Ammon's horn (tissue), 1 donor: ENCODE measurements at places on chromosomes 12 and 14.

DNA sequence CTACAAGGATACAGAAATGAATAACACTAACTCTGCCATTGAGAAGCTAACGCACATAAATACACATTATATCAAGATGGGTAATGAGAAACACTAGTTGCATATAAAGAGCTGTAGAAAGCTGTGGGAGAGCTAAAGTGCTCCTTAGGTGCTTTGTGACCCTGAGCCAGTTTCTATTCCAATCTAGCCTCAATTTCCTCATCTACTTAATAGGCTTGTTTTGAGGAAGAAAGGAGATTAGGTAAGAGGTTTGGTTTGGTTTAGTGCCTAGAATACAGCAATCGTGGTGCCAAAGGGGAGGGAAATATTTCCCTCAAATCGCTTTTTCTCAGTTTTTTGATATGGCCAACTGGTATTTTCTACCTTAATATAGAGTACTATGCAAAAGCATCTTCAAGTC, 994 bp downstream of the SRP54 start:
- no peak for DNase-seq

- peak; percentile 52 for DNase-seq
Measured at GRCh38 chr12:130818635-130819576, 20.1 kb downstream of the STX2 start.

GRCh38 chr12:124681779-124682391, 114.5 kb upstream of the NCOR2 start:
- no peak for DNase-seq

DNA sequence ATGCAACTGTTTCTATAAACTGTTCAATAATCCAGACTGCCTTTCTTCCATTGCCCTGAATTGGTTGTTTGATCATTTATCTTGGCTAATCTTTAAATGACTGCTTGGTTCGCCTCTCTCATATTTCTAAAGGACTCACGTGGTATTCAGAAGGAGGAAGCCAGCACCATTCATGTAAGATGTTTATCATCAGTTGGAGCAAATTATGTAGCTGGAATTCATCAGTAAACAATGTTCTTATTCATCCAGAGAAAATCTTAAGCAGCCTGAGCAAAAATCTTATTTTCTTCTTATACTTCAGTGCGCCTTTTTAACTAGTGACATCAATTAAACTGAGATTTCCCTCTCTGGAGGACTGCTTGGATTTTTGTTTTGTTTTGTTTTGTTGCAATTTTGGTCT, 538.7 kb upstream of the TMEM132C start:
- DNase-seq: no peak

GRCh38 chr12:83197483-83197914, 510.8 kb downstream of the TMTC2 start:
- no peak for DNase-seq

DNA sequence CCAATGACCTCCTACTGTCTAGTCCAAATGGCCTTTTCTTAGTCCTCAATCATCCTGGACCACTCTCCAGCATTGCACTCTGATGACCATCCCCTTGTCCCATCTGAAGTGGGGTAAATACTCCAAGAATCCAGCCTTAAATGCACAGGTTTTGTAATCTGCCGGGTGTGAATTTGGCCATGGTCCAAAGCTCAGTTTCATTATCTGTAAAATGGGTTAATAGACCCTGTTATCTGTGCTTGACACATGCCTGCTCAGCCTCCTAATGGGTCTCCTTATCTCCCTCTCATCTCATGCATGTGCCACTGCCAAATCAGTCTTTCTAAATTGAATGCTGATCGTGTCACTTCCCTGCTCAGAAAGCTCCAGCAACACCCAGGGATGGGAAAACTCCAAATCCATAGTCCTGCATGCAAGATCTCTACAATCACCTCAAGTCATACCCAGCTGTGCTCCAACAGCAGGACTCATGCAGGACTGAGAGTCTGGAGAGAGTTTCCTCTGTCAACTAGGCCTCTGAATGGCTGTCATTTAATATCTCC, 22.3 kb downstream of the LGR5 start:
- DNase-seq: no peak

- no peak for DNase-seq
Measured at GRCh38 chr12:116432314-116432750, 126.8 kb upstream of the MAP1LC3B2 start.

GRCh38 chr12:105928436-105928835, 210.3 kb downstream of the NUAK1 start:
- DNase-seq: no peak

GRCh38 chr12:51242876-51243275, 4.2 kb downstream of the DAZAP2 start:
- DNase-seq: peak; percentile 32

- DNase-seq: no peak
Measured at GRCh38 chr12:75571656-75572205, 60.3 kb upstream of the KRR1 start.

DNA sequence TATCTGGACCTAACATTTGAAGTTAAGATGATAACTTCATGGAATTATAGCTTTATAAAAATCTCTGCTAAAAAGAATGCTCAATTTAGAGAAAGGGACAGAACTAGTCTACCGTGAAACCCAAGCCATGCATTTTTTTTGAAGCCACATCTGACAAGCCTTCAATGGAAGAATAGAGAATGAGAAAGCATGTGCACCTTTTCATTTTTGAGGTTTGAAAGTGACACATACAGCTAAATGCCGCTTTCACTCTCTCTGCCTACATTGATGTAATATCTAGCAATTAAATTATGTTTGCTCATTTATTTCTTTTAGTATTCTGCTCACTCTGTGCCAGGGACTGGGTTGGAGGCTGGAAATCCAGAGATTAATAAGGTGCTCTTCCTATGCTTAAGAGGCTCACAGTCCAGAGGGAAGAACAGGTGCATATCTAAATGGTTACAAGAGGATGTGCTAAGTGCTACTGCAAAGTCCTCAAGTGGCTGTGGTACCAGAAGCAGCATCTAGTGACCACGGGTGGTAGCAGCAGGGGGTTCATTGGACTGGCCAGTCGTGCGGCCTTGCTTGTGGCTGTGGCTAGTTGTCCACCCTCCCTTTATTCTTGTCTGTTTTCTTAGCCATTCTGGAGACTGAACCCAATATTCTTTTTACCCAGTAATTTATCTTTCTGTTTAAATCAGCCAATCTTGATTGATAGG, 60.4 kb downstream of the PPP1R36 start:
- DNase-seq: no peak

GRCh38 chr14:43168371-43168925, 1338.6 kb downstream of the FSCB start:
- DNase-seq: no peak

- no peak for DNase-seq
Measured at GRCh38 chr12:11678781-11679180, 29.3 kb downstream of the ETV6 start.

GRCh38 chr14:32043624-32044023, 33.5 kb upstream of the ARHGAP5 start:
- DNase-seq: peak; percentile 58

DNA sequence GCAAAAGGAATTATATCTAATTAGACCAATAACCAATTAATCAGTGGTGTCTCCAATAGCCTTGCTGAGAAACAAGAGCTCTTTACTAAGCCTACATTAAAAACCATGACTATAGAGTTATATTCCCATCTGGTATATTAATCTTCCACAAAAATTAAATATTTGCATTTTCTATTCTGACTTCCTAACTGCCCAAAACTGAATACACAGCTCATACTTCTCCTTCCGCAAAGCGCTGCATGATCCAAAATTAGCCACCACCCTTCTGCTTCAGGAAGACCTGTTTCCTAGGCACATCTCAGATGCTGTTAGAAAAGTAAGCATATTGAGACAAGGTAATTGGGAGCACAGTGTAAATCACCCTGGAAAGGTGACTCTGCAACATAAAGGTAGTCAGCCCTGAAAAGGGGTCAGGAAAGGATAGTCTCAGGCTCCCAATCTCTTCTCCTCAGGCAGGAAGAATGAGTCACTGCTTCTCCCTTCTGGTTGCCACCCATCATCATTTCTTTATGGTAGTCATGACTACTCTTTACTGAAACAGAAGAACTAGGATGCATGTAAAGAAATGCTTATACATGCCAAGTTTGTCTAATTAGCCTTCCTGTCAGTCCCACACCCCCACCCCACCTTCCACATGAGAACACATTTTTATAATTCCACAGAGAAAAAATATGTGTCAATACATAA, 54.3 kb downstream of the PLCZ1 start:
- DNase-seq: no peak

DNA sequence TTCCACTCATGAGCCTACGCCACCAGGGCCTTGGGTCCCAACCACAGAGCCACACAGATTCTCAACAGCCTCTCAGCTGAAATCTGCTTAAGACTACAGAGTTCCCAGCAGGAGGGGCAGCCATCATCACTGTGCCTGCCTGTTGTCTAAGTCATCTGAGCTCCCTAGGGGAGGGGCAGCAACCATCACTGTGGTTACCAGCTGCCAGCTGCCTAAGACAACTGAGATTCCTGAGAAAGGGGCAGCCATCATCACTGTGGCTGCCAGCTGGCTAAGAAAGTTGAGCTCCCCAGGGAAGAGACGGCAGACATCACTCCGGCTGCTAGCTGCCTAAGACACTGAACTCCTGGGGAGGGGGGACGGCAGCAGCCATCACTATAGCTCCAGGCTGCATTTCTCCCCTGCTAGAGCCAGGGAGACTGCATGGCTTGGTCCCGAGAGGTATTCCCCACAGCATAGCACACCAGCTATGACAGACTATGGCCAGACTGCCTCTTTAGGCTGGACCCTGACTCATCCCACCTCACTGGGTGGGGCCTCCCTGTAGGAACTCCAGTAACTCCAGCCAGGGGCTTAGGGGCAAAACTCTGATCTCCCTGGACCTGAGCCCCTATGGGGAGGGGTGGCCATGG, 37.2 kb upstream of the C14orf132 start:
- no peak for DNase-seq

DNA sequence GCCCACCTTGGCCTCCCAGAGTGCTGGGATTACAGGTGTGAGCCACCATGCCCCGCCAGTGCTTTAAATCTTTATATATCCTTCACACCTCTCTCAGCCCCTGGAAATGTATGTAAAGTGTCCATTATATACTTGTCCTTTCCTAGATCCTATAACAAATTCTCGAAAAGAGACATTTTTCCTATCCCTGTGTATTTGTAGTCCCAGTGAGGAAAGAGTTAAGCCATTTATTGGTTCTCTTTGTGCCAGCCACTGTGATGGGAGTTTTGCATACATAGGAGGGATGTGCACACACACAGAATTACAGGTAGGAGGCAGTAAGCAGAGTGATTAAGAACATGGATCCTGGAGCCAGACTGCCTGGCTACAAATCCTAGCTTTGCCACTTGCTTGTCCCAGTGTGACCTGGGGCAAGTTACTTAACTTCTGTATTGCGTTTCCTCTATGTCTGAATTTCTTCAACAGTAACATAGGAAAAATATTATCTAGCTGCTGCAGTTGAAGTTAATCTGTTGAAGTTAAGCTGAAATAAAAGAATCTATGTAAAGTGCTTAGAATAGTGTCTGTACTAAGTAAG, 2.1 kb upstream of the RABGGTA start:
- no peak for DNase-seq

DNA sequence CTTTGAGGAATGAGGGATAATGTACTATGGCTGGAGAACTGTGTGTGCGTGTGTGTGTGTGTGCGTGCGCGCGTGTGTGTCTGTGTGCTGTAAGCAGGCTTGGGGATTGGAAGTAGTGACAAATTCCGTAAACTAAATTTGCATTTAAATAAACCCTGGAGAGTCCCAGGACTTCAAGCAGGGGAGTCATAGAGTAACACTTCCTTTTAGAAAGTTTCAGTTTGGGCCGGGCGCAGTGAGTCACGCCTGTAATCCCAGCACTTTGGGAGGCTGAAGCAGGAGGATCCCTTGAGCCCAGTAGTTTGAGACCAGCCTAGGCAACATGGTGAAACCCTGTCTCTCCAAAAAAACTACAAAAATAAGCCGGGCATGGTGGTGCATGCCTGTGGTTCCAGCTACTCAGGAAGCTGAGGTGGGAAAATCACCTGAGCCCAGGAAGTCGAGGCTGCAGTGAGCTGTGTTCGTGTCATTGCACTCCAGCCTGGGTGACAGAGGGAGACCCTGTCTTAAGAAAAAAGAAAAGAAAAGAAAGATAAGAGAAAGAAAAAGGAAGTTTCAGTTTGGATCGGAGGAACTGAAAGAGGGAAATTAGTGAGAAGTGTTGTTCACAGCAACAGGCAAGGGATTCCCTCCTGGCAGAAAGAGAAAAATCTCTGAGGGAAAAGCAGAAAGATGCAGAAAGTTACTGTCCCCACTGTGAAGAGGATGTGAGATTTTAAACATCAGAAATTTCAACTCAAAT, 222.7 kb upstream of the SOX5 start:
- DNase-seq: no peak

- no peak for DNase-seq
Measured at GRCh38 chr12:1800401-1801302, 19.7 kb upstream of the LRTM2 start.

DNA sequence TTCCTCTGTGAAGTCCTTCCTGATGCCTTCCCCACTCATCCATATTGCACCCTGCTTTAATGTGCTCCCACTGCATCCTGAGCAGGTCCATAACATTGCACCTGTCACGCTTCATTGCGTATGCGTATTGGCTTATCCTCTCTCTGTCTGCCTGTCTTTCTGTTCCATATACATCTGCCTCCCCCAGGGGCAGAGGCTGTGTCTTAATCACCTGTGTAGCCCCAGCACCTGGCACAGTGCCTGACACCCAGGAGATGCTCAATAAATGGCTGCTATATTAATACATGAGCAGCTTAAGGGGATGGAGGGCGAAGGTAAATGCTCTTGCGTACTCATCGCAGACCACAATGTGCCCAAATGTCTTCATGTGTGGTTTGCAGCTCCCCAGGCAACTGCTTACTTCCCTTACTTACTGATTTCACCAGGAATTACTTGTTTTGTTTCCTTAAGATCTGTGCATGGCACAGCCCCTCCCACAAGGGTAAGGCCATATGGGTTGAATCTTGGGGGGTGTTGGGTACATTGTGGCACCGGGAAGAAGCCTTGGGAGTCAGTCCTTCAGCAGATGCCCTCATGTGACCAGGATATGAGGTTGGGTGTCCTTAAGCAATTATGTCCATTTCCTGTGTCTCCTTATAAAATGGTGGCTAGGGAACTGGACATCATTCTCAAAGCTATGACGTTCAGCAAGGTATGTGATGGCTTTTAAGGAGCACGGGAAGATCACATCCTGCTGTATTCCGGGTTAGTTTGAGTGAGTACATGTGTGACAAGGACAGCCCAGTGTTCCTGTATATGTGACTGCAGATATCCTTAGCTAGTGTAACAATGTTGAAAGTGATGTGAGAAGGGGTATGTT, 848 bp upstream of the CPNE6 start:
- no peak for DNase-seq

GRCh38 chr14:100168506-100168905, 9.1 kb upstream of the DEGS2 start:
- DNase-seq: no peak
